ENCODE measurements at places on chromosomes 7 and 10.

GRCh38 chr10:12150163-12150562, 20.7 kb downstream of the SEC61A2 start:
- DNase-seq = no peak

DNA sequence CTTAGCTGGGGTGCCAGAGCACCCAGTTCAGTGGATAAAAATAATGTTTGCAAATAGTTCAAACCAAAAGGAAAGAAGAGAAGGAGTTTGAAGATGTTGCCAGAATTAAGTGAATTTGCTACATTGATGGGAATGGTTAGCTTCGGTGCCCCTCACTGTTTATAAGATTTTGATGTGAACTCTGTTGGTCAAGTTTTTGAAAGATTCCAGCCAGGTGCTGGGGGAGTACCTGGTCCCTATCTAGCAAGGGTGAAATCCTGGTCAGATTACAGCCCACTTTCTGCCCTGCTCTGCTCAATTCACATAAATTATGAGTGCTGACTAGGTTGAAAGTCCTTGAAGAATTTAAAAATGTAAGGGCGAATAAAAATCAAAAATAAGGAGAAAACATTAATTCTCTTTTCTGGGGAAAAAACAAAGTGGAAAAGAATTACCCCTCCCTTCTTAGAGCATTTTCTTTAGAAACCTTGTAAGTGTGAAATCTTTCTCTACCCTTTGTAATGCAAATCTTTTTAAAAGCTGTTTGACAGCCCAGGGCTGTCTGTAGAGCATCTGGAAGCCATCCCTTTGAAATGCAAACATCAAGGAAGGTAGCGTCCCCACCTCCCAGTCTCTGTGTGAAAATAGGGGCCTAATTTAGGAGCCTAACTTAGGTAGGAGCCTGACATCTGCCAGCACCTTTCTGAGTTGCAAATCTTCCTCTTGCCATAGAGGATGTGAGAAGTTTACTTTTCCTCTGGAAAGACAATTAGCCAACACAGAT, 1.4 kb upstream of the GIMAP5 start:
- no peak for DNase-seq

GRCh38 chr7:32893207-32893524, 1.6 kb upstream of the KBTBD2 start:
- DNase-seq = no peak

GRCh38 chr10:69766161-69766910, 35.4 kb upstream of the COL13A1 start:
- no peak for DNase-seq

DNA sequence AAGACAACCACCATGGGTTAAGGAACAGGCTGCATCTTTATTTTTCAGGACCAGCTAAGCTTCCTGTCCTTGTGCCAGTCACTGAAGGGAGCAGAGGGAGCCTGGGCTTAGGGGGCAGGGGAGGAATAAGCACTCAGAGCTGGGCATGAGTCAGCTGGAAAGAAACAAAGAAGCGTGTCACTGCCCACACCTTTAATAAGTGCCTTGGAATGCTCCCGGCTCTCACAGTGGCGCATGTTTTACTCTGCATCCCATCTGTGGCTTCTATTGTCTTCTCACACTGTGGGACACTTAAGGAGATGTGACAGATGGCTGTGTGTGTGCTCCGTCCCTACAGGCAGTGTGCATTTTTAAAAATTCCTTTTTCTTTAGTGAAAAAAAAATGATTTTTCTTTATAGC, 71.7 kb downstream of the MTURN start:
- peak; percentile 85 for DNase-seq

DNA sequence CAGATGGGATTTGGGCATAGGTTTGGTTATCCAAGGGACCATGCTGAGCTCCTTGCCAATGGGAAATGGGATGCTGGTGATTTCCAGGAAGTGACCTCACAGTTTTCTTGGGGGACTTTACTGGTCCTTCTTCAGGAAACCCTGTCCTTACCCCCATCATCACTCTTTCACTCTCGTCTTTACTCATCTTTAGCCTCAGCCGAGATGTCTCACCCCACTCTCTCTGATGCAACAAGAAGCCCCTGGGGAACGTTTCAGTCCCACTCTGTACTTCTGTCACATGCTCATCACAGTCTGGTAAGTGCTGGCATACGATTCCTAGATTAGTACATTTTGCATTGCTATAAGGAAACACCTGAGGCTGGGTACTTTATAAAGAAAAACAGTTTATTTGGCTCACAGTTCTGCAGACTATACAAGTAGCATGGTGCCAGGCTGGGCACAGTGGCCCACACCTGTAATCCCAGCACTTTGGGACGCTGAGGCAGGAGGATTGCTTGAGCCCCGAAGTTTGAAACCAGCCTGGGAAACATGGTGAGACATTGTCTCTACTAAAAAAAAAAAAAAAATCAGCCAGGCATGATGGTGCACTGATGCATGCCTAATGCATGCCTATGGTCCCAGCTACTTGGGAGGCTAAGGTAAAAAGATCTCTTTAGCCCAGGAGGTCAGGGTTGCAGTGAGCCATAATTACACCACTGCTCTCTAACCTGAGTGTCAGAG, 63.5 kb upstream of the VKORC1L1 start:
- no peak for DNase-seq

DNA sequence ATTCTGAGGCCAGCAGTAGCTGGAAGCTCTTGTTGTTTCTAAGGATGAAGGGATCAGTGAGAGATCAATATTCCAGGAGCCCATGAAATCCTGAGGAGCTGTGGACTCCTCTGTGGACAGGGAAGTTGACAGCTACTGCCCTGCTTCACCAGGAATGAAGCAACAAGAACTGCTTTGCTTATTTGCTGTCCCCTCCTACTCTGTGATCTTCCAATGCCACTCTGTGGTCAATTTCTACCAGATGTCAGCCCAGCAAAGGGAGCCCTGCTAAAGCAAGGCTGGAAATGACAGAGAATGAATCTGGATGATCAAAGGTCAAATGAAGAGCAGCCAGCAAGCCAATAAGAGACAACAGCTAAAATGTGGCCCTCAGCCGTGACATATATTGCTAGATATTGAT, 227.5 kb upstream of the CHRM2 start:
- DNase-seq = no peak

DNA sequence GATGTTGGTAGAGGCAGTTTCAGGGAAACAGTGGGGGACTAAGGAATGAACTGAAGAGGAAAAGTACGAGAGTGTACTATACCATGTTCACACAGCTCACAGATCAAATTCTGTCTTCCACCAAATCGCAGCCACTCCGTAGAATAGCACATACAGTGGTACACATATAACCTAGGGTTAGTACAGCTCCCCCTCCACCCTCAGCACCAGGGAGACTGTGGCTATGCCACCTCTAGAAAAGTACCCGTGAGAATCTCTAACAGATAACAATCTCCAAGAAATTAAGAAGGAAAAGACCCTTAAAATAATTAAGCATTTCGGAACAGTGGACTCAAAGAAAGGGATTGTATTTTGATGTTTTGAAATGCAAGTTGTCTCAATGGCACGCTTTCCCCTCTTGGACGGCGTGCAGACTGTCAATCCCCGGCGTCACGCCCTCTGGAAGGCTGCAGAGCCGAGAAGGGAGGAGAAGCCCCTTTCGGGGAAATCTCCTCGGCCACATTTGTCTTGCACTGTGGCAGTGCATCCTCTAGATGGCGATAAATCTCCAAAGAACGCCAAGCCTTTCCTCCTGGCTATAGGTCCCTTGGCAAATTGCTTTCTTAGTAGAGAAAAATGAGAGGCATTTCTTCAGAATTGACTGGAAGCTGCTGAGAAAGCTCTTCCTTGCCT, 345.0 kb downstream of the REEP3 start:
- peak; percentile 69 for DNase-seq

- DNase-seq = no peak
Observed at GRCh38 chr7:676972-677385, 49.5 kb upstream of the DNAAF5 start.

GRCh38 chr7:136348142-136348541, 371.0 kb upstream of the MTPN start:
- DNase-seq = no peak

DNA sequence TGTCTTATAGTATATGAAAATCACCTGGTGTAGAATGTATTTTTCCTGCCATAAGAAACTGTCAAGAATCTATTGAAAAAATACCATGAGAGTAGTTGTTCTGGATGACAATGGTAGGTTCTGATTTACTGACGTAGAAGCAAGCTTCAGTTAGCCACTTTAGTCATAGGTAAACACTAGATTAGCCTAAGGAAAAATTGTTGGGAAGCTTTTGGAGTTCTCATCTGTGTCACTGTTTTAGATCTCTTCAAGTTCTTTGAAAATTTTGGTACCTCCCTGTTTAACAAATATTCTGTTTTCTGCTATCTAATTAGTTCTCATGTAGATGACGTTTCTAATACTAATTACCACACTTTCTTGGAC, 131.8 kb downstream of the ADK start:
- peak; percentile 33 for DNase-seq

DNA sequence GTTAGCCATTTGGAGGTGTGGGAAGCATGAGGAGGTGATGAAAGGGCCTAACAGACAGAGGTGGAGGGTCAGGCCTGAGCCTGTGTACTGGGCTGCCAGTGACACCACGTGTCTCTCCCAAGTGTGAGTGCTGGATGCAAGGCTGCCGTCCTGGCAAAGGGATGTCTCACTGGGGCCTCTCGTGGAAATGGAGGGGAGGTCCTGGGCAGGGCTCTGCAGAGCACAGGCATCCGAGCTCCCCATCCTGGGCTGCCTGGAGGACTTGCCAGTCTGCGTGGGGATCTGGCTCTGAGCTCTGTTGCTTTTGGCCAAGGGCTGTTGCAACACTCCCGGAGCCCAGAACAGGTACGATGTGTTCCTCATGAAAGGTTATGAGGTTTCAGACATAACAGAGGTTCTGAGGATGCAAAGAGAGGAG, 77.3 kb downstream of the GRK5 start:
- no peak for DNase-seq

- no peak for DNase-seq
Observed at GRCh38 chr7:33961948-33962347, 56.6 kb downstream of the BMPER start.

DNA sequence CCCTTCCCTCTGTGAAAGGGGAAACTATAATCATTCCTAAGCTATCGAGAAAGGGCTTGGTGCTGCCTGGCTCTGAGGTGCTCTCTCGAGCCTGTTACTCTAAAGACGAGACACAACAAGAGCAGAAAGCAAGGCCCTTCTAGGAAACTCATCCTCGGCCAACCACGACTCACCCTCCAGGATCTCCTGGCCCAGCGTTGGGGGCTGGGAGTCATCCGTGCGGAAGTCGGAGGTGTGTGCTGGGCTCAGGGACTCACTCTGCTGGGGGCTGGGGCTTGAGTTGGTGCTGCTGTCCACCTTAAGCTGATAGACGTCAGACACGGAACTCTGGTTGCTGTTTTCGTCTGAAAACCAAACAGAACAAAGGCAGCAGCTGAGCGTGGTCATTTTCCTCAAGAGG, 17.6 kb upstream of the BAZ1B start:
- no peak for DNase-seq

GRCh38 chr10:85311613-85312337, 983.4 kb downstream of the CCSER2 start:
- DNase-seq = no peak

GRCh38 chr10:72272689-72273409, 875 bp upstream of the DDIT4 start:
- peak; percentile 90 for DNase-seq

DNA sequence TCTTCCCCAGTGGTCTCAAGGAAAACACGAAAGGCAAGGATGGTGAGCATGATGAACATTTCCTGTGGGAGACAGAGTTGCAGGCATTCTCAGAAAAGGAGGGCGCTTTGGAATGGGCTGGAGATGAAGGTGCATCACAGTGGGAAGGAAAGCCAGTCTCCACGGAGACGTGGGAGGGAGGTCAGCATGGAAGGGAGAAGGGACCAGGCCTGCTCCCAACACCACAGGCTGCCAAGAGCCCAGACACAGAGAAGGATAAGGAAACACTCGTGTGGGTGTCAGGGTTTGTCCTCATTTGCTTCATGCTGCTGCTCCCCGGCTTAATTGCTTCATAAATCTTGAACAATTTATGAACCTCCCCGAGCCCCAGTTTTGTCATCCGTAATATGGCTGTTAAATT, 231.5 kb upstream of the ZNF32 start:
- DNase-seq = no peak

DNA sequence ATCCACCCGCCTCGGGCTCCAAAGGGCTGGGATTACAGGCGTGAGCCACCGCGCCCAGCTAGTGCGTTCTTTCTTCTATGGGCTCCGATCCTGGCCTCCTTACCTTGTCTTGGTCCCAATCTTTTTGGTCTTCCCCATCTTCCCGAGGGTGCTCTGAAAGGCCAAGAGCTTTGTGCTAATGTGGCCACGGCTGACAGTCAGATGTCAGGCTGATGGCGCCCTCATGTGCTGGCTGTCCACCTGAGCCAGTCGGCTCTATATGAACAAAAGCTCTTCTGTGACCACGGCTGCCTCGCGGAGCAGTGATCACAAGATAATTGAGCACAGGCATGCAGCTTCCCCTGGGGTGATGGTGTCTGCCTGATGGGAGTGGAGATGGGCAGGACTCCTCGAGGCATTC, 11.0 kb upstream of the AHCYL2 start:
- no peak for DNase-seq

DNA sequence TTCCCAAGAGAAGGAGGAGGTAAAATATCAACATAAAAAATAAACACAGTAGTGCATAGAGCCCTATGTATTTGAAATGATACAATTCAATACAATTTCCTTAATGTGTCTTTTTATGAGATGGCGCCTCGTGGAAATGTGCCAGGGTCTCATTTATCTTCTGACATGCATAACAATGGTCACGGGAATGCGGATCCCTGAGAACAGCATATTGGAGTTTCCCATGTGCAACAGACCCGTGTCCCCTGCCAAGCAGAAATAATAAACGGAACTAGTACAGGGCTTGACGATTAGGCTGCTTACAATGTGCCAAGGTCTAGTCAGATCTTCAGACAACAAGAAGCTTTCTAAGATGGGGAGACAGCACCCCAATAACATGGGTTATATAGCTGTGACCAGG, 217.9 kb downstream of the ARHGAP21 start:
- no peak for DNase-seq

- DNase-seq = no peak
Observed at GRCh38 chr10:29353887-29354561, 65.2 kb downstream of the LYZL1 start.

GRCh38 chr10:31927884-31928548, 615 bp downstream of the ARHGAP12 start:
- no peak for DNase-seq
